Left ventricle myocardium superior (tissue), 1 donor: ENCODE measurements at places on chromosomes 3 and 15.
A peak's percentile ranks its signal among the peaks of the same experiment; 100 is the strongest.

DNA sequence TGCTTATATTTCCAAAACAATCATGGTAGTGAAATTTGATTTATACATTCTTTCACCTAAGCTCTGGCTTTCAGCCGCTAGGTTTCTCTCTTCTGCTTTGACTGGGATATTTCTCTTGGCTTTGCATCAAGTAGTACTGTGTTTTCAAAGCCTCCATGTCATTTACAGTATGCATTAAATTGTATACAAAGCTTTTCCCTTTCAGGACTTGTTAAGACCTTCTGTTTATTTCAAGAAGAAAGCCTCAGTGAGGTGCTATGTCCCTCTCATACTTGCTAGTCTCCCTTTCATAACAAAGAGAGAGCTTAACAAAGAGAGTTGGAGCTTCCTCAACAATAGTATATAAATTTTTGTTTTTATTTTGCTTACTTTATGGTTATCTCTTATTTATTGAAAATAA, 84.2 kb upstream of the SLC25A26 start:
- no peak for DNase-seq

GRCh38 chr15:92797168-92798052, 102.7 kb upstream of the CHD2 start:
- no peak for DNase-seq

GRCh38 chr3:98551754-98552153, 20.0 kb downstream of the GPR15 start:
- no peak for DNase-seq

- DNase-seq: no peak
Measured at GRCh38 chr3:152100491-152101132, 168.1 kb upstream of the MBNL1 start.

- DNase-seq: no peak
Measured at GRCh38 chr3:13343601-13344000, 76.5 kb downstream of the NUP210 start.

- DNase-seq: no peak
Measured at GRCh38 chr15:71804695-71805470, 5.5 kb upstream of the NR2E3 start.

GRCh38 chr3:24457719-24458118, 36.9 kb downstream of the THRB start:
- DNase-seq: no peak

DNA sequence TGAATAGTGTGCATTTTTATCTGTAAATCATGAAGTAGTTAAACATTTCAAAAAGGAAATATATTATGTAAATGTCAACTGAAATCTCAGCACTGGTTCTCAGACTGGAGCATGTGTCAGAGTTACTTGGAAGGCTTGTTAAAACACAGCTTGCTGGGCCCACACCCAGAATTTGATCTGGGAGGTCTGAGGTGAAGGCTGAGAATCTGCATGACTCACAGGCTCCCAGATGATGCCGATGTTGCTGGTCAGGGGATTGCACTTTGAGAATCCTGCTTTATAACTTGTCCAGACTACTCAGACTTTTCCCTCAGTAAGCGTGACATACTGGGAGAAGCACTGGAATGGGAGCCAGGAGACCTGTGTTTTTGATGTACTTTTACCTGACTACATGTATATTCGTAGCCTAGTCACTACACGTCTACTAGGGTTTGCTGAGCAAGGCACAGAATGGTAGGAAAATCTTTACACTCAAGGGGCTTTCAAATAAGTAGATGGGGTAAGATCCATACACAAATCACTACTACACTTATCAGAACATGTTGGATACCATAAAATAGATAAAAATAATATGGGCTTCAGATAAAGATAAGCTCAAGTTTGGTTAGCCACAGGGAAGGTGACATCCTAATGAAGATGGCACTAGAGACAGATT, 77.1 kb upstream of the MEX3B start:
- DNase-seq: no peak

GRCh38 chr3:11592445-11593298, 51.0 kb downstream of the VGLL4 start:
- no peak for DNase-seq

- peak; percentile 76 for DNase-seq
Measured at GRCh38 chr3:11155341-11156025, 1.2 kb downstream of the HRH1 start.

- DNase-seq: no peak
Measured at GRCh38 chr15:72281713-72282112, 9.4 kb upstream of the PARP6 start.

DNA sequence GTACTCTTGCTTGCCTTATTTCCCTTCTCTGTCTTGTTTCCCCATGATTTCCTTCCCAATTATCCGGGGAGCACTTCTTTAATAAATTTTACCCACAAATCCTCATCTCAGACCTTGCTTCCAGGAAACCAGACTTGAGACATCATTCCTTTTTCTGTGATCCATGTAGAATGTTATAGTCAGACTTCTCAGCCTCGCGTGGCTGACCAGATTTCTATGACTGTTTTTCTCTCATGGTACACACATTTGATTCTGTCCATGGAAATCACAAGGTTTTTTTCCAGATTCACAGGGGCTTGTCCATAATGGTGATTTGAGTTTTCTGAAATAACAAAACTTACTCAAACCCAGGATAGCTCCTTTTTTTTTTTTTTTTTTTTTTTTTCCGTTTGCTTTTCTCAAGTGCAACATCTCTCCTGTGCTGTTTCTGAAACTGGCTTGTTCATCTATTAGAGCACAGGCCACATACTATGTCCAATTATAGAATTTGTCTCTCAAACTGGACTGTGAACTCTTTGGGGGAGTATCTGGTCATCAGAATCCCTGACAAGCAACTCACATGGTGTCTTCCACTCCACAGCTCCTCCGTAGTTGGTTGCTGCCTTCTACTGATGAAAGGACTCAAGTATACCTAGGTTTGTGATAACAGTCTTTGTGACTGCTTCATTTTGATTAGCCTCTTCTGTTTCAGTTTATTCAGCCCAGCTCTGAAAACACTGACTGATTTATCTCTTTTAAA, 50.8 kb downstream of the RBMS3 start:
- DNase-seq: no peak

- DNase-seq: no peak
Measured at GRCh38 chr15:33846142-33846541, 122.2 kb upstream of the CHRM5 start.

DNA sequence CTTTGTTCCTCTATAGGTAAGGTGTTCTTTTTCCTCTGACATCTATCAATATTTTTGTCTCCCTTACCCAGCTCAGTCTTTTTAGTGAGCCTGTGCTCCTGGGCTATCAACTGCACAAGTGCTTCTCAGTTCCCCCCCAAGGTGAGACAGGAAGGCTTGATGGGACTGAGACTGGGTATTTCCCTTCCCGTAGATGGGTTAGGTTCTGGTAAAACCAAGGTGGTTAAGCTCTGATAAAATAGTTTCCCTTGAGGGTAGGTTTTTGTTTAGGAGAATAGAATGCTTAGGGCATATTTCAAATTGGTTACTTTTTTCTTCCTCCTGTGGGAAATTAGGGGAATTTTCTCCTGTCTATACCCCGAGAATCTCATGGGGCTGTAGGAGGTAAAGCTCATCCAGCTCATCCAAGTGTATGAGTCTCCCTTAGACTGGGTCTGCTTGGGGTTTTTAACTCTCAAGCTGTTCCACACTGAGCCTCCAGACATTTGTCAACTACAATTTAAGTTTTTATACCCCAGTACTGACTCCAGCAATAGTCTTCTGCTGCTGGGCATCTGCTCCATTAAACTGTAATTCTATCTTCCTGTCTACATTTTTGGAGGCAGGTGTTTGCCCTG, 44.9 kb downstream of the OXSR1 start:
- DNase-seq: no peak

- no peak for DNase-seq
Measured at GRCh38 chr3:37715358-37715757, 146.3 kb upstream of the CTDSPL start.

DNA sequence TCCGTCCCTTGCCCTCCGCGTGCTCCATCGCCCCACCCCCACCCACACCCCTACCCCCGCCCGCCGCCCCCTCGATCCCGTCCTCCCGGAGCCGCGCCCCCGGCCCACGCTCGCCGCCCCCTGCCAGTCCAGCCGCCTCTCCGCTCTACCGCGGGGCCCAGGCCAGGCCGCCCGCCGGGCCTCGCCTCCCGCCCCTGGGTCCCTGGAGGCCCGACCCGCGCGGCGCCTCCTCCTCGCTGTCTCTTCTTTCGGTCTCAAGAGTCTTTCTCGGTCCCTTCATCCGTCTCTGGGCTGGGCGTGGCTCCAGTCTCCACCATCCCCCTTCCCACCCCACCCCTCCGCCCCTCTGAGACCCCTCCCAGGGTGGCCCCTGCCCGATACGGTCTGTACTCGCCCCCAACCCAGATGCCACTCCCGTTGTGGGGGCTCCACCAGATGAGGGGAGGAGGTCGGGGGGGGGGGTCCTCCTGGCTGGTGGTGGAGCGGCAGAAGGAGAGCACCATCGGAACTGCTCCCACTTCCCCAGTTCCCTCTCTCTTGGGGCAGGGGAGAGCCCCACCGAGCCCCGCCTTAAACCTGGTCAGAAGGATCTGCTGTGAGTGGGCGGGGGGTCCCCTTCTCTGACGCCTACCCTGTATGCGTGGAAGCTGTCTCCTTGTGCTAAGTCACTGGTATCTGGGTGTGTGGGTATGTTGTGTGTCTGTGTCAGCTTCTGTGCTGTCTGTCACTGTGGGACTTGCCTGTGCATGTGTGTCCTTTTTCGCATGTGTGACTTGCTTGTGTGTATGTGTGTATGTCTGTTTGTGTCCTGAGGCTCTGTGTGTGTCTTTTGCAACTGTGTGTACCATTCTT, 1.0 kb downstream of the PRKCD start:
- DNase-seq: peak; percentile 71

DNA sequence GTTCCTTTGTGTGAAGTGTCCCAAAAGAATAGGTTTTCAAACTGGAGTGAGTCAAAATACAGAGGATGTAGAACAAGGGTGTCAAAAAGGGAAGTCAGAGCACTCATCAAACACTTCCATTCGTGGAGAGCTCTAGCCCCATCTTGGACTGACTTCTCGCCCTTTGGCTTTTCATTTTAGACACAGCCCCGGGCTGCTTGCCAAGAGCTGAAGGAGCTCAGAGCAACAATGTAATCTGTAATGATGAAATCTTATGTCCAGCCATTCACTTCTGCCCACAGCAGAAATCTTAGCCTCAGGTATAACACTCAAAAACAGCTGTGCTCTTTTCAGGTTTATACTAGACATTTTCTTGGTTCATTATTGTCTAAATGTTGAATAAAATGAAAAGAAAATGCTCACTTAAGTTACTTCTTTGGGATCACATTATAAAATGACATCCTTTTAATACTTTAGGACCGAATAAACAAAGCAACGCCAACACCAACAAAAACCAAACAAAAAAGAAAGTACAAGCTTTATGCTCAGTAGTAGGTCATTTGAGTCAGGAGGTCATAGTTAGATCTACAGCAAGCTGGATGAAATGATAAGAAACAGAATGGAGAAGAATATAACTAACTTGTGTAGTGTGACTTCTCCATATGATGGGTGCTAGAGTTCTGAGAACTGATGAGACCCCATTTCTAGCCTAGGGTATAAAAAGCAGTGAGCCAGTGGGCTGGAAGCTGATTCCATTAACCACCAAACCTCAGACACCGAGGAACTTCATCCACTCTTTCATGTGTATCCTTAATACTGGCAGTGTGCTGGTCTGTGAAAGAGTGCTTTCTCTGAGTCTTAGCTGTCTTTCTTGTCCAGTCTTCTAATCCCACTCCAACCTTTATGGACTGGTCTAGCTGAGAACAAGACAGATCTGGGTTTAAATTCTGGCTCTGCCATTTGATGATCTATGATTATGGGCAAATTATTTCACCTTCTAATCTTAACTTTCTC, 131.8 kb upstream of the SLC7A14 start:
- DNase-seq: peak; percentile 41

DNA sequence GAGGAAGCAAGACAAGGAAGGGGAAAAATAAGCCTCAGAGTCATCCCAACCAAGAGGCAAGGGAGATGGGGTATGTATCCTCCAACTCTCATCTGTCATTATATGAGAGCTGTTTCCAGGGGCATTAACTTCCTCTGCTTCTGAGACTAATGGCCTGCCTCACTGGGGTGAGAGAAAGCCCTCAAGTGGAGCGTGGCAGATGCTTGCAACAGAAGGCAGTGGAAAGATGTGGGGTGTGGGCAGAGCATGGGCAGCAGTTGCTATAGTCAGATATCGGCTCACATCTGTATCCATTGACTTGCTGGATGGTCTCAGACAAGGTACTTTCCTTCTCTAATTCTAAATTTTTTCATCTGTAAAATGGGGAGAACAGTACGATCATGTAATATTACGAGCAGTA, 81.7 kb upstream of the PLCL2 start:
- DNase-seq: no peak

GRCh38 chr3:129095285-129095684, 26.3 kb downstream of the RAB43 start:
- DNase-seq: no peak

DNA sequence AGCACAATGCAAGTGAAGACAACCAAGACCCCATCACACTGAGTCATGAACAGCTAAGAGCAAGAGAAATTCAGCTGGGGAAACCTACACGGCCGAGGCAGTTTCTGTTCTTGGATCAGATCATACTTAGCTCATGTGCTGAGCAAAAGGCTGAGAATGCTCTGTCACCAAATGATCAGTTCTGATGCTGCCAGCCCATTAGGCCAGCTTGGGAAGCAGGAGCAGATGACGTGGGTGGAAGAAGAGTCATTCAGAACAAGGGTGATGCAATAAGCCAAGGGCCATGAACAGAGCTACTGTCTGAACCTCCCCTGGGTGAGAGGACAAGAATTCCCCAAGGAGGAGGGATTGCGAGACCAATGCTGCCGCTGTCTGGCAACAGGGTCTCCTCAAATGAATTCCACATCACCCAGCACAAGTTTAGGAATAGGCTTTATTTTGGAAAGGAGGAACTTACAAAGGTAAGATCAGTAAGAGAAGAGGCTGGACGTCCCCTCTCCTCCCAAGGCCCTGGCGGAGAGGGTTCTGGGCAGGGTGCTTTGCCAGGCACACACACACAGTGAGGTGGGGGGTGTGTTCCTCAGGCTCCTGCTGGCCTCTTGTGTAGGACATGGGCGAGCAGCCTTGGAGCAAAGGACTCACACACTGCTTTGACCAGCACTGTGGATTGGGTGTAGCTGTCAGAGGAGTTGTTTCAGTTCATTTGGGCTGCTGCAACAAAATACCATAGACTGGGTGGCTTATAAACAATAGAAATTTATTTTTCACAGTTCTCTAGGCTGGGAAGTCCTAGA, 65.6 kb upstream of the CTXND1 start:
- peak; percentile 47 for DNase-seq

DNA sequence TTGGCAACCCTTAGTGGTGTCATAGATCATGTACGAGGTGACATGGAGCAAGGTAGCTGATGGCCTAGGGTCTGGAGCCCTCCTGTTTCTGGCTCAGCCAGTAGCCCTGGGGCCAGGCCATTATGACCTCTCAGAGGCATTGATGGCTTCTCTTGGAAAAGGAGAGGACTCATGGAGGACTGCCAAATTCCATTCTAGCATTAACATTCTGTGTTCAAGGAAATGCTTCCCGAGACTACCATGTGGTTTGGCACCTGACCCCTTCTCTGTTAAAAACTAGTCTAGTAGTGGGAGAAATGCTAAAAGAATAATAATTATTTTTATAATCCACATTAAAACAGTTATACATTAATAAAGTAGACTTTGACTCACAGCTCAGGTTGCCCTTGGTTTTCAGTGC, 40.2 kb upstream of the ADAMTSL3 start:
- DNase-seq: no peak
